CD4-positive, alpha-beta T cell treated with Interleukin-15 for 1 hour (primary cell): ENCODE measurements at places on chromosomes 7 and 10.
A peak's percentile ranks its signal among the peaks of the same experiment; 100 is the strongest.

DNA sequence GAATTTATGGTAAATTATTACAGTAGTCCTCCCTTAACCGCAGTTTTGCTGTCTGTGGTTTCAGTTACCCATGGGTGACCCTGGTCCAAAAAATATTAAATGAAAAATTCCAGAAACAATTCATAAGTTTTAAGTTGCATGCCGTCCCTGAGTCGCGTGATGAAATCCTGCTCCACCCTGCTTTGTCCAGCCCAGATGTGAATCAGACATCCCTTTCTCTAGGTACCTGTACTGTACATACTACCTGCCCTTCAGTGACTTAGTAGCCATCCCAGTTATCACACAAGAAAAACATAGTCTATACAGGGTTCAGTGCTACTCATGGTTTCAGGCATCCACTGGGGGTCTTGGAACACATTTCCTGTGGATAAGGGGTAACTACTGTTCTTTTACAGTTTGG lies 20.5 kb upstream of the RHEB start:
- no peak for DNase-seq

DNA sequence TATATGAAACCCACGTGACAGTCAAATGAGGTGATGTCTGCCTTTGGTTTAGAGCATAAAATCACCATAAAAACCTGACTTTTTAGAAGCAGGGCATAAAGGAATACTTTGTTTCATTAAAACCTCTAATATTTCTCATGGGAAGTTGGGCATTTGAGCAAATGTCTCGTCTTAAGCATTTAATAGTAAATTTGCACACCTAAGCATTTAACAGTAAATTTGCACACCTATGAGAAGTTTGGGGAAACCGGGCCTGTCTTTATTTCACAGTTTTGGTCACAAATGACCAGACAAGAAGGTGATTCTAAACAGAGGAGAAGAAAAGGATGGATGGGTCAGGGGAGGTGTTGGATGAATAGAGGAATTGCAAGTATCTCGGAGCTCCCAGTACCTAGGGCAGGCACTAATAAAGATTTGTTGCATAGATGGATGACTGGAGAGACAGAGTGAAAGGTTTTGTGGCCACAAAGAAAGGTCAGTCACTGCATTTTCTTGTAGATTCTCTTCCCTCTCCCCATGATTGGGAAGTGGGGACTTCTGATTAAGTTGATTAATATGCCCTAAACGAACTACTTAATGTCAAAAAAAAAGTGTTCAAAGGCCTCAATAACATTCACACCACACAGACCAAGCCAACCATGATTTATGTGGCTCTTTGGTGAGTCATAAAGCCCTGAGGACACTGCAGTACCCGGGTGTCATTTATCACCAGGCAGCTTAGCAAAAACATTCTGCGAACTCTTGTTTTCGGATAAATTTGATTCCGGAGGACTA lies 158.2 kb downstream of the SPAG6 start:
- no peak for DNase-seq

GRCh38 chr7:66739953-66740301 lies 606 bp upstream of the RABGEF1 start:
- DNase-seq, result no peak

- DNase-seq, result no peak
These were observed 142.1 kb downstream of the PAXIP1 start for GRCh38 chr7:154860621-154861375.

DNA sequence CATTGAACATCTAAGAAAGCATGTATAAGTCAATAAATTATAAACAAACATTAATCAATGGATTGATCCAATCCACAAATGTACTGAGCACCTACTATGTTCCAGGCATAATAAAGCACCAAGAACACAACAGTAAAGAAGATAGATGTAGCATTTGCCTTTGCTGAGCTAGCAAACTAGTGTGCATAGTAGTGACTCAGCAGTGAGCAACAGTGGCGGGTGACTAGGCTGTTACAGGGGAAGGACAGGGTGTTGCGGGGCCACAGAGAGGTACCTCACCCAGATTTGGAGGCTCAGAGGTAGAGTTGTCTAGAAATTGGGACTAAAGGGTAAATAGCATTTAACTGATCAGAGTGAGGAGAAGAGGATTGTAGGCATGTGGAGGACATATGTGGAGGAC lies 83.6 kb downstream of the NXPH1 start:
- DNase-seq, result no peak

DNA sequence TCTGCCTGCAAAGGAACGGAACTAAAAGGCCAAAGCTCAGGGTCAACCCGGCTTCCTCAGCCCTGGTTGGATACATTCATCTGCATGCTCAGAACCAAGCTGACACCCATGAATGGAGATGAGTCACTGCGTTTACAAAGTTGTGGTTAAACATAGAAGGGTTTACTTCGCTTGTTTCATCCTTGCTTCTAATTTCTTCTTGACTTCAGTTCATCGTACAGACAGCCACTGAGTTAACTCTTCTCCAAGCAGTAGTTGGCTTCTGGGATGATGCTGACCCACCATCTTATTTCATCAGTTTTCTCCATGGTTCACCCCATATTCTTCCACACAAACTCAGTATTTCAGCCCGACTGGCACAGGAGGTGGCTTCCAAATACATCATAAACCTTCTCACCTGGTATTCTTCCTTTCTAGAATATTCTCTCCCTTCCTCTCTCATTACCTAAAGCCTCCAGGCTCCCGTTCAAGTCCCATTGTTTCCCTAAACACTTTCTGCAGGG lies 166.3 kb upstream of the RNF32 start:
- no peak for DNase-seq

GRCh38 chr7:69365651-69366192 lies 232.6 kb upstream of the AUTS2 start:
- DNase-seq, result no peak

- DNase-seq, result no peak
These were observed 6.1 kb downstream of the GUSB start for GRCh38 chr7:65975814-65976445.

- DNase-seq, result no peak
These were observed 273.6 kb downstream of the DYNC1I1 start for GRCh38 chr7:96045919-96046318.

DNA sequence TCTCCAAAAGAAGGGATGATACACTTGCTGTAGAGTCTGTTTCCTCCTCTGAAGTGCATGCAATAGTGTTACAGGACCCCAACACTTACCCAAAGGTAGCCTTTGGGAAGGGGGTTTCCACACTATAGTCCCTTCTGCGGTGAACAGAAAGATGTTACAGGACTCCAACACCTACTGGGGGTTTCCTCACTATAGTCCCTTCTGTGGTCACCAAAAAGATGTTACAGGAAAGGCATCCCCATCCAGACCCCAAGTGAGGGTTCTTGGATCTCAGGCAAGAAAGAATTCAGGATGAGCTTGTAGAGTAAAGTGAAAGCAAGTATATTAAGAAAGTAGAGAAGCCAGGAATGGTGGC lies 69.2 kb upstream of the PIK3CG start:
- no peak for DNase-seq

GRCh38 chr10:127161482-127161881 lies 34.9 kb downstream of the INSYN2A start:
- DNase-seq, result no peak

DNA sequence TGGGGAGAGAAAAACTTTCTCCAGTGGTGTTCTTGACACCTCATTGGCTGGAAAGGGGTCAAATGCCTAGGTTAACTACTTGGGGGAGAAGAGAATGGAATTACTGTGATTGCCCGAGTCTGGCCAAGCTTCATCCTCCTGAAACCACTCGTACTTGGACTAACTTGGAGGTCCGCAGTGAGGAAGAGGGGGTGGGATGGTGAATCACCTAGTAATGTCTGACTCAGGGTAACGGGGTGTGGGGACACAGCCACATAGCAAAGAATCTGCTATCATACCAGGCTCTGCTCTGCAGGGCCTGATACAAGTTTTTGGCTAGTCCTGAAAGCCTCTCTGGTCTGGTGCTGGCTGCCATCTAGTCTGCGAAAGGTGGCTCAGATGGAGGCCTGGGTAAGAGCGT lies 190.9 kb downstream of the RPS24 start:
- DNase-seq, result no peak

DNA sequence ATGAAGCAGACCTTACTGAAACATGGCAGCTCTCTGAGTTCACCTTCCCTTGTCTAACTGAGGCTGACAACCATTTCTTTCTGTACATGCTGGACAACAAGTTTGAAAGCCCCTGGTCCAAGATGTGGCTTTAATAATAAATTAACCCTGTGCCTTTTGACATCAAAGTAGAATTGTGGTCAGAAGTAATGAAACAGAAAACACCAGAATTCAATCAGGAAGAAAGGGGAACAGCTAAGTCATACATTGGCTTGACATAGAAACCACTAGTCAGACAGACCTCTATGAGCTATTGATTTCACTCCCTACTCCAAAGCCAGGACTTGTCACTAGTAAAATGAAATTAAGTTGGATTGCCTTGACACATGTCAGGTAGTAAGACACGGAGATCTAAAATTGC lies 175.2 kb upstream of the ASAH2 start:
- no peak for DNase-seq

GRCh38 chr10:44058259-44058658 lies 326.6 kb downstream of the CXCL12 start:
- DNase-seq, result no peak

GRCh38 chr7:86949052-86949778 lies 110.2 kb downstream of the ELAPOR2 start:
- DNase-seq, result no peak

- no peak for DNase-seq
These were observed 21.6 kb downstream of the ENO4 start for GRCh38 chr10:116870949-116871348.

DNA sequence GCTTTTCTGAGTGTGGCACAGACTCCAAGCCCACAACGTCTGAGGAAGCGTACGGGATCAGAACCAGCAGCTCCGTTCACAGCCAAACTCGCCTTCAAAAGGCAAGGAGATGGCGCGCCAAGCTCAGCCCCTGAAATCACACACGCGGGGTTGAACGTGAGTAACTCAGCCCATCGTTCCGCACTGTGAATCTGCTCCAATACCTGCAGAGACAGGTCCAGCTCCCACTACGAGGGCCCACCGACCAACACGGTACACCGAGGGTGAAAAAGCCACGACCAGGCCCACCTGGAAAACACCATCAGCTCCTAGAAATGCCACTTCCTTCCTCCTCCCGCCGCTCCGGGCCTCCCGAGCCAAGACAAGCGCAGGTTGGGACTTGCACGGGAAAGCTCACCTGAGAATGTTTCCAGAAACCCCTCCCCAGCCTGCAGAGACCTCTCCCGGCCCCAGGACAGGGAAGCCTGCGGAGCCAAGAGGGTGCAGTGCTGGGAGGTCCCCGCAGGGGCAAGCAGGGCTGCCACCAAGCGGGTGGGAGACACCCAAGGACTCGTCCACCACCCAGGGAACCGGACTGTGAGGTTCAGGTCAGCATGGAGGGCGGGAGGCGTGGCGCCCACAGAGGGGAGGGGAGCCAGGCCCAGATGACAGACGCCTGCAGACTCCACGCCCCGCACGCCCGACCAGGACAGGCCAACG lies 93.9 kb upstream of the PDGFA start:
- DNase-seq, result peak; percentile 12

DNA sequence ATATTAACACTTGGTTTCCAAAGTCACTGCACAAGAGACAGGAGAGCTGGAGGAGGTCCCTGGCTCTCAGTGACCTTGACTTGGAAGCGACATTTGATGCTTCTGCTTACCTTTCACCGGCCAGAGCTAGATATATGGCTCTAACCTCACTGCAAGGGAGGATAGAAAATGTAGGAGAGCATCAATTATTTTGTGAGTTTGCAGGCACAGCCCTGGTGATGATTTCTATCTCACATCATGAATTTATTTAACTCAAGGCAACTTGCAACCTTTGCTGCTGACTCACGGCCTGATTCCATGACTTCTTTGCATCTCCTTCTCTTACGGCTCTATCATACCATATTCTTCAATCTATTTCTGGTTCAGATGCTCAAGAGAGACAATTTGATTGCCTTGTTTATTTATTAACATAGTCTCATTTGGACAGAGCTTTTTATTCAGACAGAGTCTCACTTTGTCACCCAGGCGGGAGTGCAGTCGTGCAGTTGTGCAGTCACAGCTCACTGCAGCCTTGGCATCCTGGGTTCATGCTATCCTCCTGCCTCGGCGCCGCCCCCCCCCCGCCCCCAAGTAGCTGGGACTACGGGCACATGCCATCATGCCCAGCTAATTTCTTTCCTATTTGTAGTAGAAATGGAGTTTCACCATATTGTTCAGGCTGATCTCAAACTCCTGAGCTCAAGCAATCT lies 196.0 kb downstream of the REEP3 start:
- DNase-seq, result no peak

DNA sequence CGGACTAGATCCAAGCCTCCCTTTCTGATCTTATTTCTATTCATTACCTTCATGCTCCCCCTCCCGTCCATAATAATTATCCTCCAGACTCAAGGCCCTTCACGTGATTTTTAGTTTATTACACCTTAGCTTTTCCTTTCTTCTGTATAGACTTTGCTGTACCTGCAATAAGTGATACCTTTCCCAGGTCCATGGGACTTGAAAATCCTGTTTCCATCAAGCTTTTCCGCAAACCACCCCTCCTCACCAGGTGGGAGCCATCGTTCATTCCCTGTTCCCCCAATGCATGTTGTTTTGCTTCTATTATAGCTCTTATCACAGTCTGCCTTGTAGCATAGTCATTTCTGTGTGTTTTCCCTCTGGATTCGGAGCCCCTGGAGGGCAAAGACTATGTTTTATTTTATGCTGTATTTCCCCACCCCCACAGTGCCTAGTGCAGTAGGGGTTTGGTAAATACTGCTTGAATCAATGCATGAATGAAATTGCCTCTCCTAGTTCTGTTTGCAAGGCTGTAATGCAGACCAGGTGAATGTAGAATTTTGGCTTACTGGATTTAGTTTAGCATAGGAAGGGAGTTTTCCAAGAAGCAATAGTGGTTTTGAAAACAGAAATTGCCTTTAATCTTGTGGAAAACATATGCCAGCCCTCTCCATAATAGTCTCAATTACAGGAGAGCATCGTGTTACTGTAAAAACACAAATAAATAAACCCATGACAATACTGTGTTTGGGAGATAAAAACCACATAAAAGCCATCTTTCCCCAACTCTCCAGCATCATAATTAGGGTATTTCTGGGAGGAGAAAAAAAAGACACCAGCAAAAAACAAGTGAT lies 213.4 kb downstream of the AUTS2 start:
- no peak for DNase-seq

DNA sequence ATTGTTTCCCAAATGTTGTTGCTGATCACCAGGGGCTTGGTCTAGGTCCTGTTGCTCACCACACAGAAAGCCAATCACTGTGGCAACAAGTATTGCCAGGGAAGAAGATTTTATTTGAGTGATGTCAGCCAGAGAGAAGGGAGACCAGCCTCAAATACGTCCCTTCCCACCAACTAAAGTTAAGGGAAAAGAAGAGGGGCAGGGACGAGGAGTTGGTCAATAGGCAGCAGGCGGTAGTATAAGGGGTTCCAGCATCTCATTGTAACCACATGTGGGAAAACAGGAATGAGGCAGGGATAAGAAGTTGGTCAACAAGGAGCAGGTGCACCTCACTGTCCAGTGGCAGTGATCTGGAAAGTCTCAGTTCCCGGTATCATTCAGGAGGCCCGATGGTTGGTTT lies 138.9 kb upstream of the KCNMA1 start:
- no peak for DNase-seq

GRCh38 chr7:157279741-157280215 lies 57.0 kb upstream of the DNAJB6 start:
- DNase-seq, result no peak

GRCh38 chr10:122052701-122053100 lies 63.7 kb downstream of the TACC2 start:
- DNase-seq, result no peak
